Activated CD4-positive, alpha-beta T cell treated with anti-CD3 and anti-CD28 coated beads for 24 hours (primary cell): ENCODE measurements at places on chromosomes 6 and 20.
A peak's percentile ranks its signal among the peaks of the same experiment; 100 is the strongest.

- no peak for DNase-seq
Measured at GRCh38 chr6:30572148-30572547, 906 bp downstream of the ABCF1 start.

DNA sequence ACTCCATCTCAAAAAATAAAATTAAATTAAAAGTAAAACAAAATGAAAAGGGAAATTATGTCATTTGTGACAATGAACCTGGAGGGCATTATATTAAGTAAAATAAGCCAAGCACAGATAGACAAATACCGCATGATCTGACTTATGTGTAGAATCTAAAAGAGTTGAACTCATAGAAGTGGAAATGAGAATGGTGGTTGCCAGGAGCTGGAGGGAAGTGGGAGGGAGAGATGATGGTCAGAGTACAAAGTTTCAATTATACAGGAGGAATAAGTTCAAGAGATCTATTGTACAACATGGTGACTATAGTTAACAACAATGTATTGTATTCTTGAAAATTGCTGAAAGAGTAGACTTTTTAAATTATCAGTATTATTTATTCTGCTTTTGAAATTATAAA, 183.4 kb downstream of the ID4 start:
- no peak for DNase-seq

GRCh38 chr6:22727710-22728109, 158.3 kb downstream of the HDGFL1 start:
- DNase-seq, result no peak

DNA sequence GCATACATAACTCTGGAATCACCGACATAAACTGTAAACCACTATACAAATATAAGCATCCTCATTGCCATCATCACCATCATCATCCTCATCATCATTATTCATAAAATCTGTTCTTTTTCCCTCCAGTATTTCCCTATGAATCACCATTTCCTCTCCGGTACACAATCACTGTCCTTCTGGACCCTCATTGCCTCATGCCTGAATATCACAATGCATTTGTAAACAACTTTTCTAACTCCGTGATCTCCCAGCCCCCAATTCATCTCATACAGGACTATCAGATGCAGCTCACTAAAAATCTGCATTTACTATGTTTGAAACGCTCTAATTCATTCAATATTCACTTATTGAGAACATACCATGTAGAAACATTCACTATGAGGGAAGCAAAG, 339.7 kb downstream of the TBC1D32 start:
- DNase-seq, result no peak

GRCh38 chr6:34696189-34696738, 303 bp downstream of the ILRUN start:
- no peak for DNase-seq

GRCh38 chr6:116246089-116246488, 7.8 kb downstream of the TSPYL4 start:
- no peak for DNase-seq

GRCh38 chr20:17854307-17854903, 114.2 kb downstream of the SNX5 start:
- no peak for DNase-seq

- no peak for DNase-seq
Measured at GRCh38 chr20:19767070-19767469, 9.0 kb downstream of the RIN2 start.

GRCh38 chr20:6618051-6618450, 149.4 kb upstream of the BMP2 start:
- no peak for DNase-seq

GRCh38 chr6:75484535-75484934, 9.1 kb downstream of the FILIP1 start:
- DNase-seq, result no peak

DNA sequence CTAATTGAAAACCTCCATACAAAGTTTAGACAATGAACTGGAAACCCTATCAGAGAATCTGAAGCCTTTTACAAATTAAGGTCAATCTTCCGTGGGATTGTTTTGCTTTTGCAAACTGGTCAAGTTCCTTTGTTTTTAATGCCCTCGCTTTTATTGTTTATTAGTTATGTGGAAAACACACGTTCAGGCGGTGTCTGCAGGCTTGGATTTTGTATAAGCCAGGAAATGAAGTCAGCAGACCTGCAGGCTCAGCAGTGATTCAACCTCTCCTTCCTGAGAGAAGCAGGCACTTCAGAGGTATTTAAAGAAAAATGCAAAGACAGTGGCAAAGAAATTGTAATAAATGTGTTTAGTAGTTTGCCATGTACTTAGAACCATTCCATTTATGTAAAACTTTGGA, 103.4 kb upstream of the PDE10A start:
- DNase-seq, result no peak

- peak; percentile 71 for DNase-seq
Measured at GRCh38 chr20:24948939-24949679, at the start of gene CST7. TSS of gene CST7 (plus strand) at chr20:24949269. CDS start at chr20:24949506, 237 bp downstream.

DNA sequence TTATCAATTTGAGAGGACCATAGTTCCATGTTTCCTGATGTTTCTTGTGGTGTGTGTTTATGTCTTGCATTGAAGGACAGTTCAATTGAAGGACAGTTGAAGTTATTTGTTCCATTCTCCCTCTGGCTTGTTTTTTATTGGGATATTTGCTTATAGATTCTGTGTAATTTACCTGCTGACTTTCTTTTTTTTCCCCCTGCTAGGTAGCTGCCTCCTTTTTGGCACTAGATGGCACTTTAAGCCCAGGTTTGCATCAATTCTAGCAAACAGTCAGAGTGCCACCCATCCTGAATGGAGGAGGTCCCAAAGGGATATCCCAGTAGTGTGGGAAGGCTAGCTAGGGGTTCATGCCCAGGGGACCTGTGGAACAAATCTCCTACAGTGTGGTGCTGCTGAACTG, 78.1 kb downstream of the CFAP61 start:
- no peak for DNase-seq

GRCh38 chr6:52495922-52496321, 75.8 kb downstream of the EFHC1 start:
- DNase-seq, result no peak

- no peak for DNase-seq
Measured at GRCh38 chr6:140105857-140106256, 731.4 kb upstream of the CITED2 start.

GRCh38 chr6:97820400-97820799, 537.4 kb upstream of the MMS22L start:
- no peak for DNase-seq

GRCh38 chr6:28816909-28817807, 106.6 kb downstream of the TRIM27 start:
- no peak for DNase-seq

DNA sequence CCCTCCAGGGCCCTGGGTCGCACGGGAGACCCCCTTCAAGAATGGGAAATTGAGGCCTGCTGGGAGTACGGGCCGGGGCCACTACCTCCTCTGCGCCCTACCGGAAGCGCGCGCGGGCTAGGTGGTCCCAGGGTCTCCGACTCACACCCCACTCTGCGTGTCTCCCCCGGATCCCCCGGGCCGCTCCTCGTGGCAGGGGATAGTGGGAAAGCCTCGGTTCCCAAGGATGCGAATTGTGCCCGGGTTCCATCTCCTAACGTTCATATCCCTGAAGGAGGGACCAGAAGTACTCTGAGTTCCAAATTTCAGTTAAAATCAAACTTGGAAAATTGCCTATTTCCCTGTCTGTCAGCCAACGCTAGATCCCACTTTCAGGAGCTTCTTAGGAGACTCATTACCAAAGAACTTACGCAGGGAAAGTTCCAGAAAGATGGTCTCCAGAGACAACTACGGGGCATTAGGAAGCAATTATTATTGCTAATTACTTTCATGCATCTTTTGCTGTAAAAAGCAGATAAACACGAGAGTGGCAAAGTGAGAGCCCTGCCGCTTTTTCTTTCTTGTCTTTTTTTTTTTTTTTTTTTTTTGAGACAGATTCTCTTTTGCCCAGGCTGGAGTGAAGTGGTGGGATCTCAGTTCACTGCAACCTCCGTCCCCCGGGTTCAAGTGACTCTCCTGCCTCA, 858 bp downstream of the FAM83D start:
- DNase-seq, result no peak

DNA sequence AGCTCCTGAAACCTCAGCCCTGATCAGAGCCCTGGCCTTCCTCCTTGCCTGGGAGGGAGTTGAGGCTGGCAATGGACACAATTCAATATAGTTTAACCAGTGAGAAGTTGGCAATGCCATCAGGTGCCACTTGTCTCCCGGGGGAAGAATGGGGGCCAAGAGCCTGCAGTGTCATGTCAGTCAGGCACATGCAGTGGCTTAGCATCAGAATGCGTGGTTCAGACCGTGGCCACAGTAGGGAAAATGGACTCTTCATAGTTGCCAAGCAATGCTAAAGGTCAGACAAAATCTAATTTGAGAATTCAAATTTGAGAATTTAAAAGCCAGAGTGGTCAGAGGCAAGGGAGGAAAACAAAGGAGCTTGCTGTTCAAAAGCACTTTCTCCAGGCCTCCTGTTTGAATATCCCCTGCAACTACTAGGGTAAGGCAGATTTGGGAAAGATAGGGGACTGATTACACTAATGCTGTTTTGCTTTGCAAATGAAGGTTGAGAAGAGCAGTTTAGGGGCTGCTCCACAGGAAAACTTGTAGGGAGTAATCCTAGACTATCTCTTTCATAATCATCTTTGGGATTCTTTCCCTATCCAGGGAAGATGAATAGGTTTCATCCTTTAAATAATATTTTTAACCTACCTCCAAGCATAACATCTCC, 33.1 kb upstream of the CLIC5 start:
- DNase-seq, result no peak

- no peak for DNase-seq
Measured at GRCh38 chr6:42338744-42339222, 112.9 kb downstream of the TRERF1 start.

- no peak for DNase-seq
Measured at GRCh38 chr20:45153147-45153546, 21.6 kb upstream of the PI3 start.

- DNase-seq, result no peak
Measured at GRCh38 chr20:51712501-51713212, 55.5 kb downstream of the ATP9A start.

DNA sequence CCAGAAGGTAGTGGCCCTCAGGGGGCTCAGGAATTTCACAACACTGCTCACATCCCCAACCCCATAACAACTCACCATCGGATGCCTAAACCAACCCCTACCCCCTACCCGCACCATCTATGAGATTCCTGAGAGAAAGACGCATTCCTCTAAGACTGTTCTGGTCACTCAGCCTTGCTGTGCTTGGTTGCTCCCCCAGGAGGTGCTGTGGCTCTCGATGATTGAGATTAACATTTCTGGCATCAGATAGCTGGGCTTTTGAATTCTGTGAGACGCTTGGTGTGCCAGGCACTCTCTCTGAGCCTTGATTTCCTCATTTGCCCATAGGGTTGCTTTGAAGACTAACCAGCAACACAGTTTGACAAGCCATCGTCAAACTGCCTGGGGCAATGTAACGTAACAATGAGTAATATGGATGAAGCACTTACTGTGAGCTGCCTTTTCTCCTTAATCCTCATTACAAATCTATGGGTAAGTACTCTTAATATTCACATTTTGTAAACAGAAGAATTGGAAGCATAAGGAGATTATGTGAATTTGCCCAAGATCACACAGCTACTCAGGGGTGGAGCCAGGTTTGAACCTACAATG, 978 bp downstream of the WFDC6 start:
- DNase-seq, result no peak

DNA sequence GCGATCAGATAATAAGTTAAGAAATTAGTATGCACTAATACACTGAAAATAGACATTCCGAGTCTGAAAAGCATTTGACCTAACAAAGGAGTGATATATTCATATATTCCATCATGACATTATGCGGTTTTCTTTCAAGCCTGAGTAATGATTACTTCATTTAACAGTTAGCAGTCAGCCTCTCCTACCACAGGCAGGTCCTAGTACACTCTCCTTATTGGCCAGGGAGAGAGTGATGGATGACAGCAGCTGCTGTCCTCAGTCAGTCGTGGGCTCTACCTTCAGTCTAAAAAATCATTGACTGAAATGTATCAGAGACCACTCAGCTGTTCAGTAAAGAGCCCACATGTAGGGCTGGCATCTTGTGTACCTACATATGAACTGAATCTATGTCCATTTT, 33.2 kb upstream of the VGLL2 start:
- DNase-seq, result no peak
